Ammon's horn (tissue), 1 donor: ENCODE measurements at places on chromosomes 12 and 14.

DNA sequence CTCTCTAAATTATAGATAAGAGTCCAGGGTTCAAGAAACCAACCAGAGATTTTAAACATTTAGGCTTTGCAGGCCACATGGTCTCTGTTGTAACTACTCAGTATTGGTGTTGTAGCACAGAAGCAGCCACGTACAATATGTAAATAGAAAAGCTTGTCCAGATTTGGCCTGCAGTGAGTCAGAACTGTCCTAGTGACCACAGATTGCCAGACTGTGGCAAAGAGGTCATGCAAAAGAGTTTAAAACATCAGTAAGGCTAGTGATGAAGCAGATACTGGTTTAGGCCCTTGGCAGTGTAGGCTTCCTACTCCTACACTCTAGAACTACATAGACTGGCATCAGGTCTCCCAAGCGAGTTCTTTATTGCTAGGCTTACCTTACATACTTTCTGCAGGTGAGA, 117.6 kb upstream of the GARIN6 start:
- no peak for DNase-seq

- DNase-seq = no peak
Observed at GRCh38 chr12:89951694-89952060, 243.0 kb upstream of the ATP2B1 start.

DNA sequence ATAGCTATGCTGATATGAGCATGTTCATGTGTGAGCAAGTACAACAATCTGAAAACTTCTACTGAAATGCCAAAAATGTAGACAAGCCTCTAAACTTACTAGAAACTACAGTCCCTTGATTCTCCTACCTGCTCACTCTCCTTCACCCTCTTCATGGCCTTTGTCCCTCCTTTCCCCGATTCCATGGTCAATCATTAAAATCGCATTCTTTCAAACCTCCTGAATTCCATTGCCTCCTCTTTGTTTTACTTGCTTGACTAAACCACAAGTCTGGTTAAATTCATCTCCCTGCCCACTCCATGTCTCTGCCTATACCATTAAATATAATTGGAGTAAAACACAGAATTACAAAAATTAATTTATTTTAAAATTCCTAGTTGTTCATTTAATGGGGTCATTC, 33.0 kb upstream of the SSTR1 start:
- DNase-seq = no peak

DNA sequence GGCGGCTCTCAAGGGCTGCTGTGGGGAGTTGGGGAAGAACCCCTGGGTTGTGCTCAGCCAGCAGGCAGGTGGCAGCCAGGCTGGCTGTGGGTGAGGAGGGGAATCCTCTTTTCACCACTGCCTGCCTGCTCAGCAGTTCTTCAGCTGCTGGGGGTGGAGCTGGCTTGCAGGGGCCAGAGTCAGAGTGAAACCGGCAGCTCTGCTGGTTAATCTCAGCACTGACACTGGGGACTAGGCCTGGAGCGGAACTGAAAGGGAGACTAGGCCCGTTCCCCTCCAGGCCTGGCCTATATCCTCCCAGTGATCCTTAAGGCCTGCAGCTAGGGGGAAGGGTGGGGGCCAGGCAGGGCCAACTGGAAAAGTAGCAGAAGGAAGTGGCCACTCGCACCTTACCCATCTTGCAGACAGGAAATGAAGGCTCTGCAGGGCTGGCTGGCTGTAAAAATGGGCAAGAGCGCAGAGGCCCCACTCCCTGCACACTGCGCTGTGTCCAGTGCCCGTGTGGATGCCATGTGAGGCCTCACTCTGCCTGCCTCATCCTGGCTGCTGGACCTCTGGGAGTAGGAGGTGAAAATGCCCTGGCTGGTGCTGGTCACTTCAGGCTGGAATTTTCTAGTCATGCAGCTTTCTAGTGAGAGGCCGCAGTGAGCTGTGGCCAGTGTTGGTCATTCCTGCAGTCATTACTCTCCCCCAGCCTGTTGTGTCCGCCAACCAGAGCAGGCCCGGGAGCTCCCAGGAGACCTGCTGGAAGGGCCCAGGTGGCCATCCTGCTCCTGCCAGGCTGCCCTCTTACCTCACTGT, 39.4 kb downstream of the SH2B3 start:
- peak; percentile 81 for DNase-seq

DNA sequence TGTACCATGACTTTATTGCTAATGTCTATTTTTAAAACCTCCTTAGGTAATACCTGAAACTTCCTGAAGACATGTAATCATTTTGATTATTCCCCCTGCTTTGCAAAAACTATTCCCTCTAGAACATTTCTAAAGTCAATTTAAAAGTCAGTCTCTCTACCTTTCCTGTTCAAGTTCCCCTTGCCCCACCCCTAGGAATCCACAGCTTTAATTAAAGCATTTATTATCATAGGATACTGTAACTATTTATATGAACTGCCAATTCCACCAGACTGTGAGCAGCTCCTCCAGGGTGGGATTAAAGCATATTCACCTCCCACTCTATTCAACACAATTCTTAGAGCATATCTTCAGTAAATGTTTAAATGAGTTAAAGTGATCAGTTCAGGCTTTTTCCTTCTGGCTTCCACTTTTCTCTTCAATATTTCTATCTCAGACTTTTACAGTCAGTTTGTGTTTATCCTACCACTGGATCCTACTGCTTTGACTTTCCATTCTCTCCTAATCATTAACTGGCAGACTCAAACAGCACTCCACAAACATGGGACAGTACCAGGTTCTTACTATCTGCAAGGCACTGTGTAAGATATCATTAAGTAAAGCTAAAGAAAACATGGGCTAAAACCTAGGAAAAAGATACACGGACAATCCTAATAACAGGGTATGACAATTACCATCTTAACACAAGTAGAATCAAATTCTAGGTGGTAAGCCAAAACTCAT, 39.1 kb downstream of the PTPN21 start:
- DNase-seq = no peak

- DNase-seq = no peak
Observed at GRCh38 chr14:103656031-103656755, 27.2 kb downstream of the KLC1 start.

DNA sequence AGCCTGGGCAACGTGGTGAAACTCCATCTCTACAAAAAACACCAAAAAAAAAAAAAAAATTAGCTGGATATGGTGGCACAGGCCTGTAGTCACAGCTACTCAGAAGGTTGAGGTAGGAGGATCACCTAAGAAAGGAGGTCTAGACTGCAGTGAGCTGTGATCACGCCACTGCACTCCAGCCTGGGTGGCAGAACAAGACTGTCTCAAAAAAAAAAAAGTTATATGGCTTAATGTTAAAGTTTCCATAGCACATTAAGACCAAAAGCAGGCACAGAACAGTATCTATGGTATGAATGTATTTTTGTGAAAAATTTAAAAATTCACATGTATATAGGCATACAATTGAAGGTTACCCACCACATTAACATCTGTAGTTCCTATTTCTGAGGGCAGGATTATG, 15.9 kb downstream of the CDKN1B start:
- DNase-seq = no peak

DNA sequence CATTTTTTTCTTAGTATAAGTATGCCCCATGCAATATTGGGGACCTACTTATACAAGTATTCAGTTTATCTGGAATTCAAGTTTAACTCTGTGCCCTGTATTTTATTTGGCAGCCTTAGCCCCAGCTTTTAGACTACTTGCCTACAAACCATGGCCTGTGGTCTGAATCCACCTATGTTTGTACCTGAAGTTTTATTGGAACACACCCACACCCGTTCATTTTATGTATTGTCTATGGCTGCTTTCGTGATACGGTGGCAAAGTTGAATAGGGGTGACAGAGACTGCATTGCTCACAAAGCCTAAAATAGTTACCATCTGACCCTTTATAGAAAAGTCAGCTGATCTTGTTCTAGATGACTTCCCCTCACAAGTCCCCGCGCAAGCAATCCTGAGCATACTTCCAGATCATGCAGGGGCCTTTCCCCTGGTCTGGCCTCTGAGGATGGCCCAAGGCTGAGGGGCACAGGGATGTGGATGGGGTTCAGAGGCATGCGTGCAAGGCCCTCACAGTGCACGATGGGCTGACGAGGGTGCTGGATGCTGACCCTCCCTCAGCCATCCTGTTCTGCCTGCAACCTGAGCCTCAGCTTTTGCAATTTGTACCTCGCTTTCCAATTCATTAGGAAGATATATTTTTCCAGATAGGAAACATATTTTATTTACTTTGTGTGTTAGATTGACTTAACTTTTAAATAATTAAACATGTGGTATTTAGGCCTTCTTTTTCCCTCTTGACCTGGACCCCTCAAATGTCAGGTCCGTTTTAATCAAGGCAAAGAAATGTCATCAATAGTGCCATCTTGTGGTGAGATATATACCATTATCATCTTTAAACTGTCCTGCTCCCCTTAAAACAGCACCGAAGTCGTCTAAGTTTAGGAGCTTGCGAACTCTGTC, 527.3 kb upstream of the CCDC196 start:
- DNase-seq = peak; percentile 58

DNA sequence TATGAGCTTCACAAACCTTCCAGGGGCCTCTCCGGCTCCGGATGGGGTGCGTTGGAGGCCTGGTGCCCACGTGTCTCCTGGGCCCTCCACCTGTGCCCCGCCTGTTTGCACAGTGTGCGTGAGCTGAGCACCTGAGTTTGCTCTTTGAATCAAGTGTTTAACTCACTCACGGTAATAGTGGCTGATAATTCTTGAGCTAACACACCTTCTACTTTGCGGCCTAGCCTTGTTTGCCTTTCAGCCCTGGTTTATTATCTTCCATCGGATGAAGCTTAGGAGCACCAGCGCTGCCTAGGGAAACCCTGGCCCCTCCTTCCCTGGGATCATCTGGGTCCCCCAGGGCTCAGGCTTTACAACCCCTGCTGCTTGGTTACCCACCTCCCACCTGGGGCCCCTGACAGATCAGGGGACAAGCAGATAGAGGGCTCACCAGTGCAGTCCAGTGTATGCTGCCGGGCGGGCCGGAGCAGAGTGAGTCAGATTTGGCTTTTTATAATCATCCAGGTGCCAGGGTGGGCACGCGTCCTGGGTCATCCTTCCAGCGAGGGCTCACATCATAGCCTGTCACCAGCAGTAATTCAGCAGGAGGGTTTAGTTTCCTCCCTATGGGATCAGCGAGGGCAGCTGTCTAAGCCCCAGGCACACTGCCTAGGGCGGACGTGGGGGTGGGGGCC, 62.8 kb upstream of the RFLNA start:
- no peak for DNase-seq

- no peak for DNase-seq
Observed at GRCh38 chr12:66742508-66743367, 63.9 kb upstream of the GRIP1 start.

DNA sequence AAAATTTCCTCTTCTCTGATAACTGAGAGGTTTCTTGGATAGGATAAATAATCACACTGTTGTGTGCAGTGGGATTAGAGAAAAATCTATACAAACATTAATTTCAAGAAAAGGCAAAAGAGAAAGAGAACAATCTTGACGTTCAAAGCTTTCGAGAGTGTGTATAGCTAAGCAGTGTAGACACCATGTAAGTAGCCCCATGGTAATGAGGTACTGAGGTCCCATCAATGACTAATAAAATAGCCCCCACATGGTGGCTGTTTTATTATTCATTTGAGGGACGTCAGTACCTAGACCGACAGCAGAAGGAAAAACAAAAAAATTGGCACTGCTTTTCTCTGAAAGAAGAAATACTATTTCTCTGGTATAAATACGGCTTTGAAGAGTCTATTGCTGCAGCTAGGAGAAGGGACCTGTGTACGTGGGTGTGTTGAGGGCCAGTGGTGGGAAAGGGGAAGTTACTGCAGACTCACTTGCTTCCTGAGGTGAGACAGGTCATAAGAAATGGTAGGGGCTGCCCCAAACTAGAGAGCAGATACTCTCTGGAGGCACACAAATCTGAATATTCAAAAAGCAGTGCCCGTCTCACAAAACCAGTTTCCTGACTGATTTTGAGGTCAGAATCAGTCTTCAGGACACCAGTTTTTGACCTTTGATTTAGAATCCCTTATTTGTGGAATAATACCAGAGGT, 339.8 kb downstream of the EMP1 start:
- DNase-seq = no peak

DNA sequence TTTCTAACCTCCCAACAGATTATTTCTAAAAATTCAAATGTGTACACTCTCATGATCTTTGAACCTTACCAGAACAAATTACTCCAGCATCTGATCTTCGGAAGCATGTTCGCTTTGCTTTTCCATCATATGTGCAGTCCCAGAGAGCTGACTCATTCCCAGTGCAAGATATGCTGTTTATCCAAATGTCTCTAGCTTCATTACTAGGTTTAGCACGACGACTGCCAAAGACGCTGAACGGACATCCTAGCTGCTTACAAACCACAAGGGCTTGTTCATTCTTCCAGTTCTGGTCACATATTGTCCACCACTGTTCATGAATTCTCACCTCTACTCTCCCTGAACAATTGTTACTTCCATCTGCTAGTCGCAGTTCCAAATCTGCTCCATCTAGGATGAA, 40.5 kb downstream of the CD163L1 start:
- DNase-seq = peak; percentile 18
